ENCODE measurements at places on chromosomes 3 and 15. TPM values are rescaled to one million over a fixed set of nuclear protein-coding genes. Genes with fewer than 3 reads are reported as not detected.

The TBC1D23 gene
- 40.2 TPM for total RNA-seq

The LRIG1 gene
- total RNA-seq = 81.3 TPM

The CAMK2N2 gene
- 0.37 TPM for total RNA-seq

The TMIE gene
- 1.9 TPM for total RNA-seq

The AGBL1 gene
- not detected for total RNA-seq

The CCDC39 gene
- total RNA-seq = not detected

All from CD4-positive, CD25-positive, alpha-beta regulatory T cell (primary cell).